ENCODE measurements at places on chromosomes 6 and 20. TPM values are rescaled to one million over a fixed set of nuclear protein-coding genes. Genes with fewer than 3 reads are reported as not detected.

DNA sequence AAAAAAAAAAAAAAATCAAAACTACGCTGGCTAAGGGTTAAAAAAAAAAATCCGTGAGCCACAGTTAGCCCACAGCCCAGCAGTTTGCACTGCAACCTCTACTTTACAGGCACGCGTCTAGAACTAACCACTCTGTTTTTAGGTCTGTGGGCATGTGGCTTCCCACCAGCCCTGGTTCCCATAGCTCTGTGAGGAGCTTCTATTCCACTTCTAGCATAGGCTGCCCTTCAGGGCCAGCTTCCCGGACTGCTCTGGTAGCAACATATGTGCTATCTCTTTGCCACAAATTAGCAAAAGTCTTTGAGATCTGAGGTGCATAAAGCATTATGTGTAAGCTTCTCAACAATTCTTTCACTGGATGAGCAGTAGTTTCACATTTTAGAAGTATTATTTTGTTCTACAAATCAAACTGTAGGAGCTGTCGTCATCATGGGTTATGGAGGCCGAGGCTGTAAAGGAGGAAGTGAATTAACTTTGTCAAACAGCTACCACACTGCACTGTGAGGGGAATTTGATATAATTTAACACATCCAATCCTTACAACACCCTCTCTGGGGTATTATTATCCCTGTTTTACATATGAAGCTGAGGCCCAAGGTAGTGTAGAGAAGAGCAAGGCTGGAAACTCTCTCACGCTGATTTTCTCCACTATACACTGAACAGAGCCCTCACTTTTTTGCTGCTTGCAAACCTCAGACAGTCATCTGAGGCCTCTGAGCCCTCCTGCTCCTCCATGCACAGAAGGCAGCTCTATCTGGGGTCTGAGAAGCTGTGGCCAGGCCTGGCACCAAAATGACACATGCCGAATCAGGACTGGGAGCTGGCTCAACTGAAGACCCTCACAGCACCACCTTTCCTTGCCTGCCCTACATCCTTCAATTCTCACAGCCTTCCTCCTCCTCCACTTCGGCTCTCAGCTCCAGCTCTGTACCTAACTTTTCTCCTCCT is 35.4 kb downstream of the MAN1A1 start:
- DNase-seq, result no peak

DNA sequence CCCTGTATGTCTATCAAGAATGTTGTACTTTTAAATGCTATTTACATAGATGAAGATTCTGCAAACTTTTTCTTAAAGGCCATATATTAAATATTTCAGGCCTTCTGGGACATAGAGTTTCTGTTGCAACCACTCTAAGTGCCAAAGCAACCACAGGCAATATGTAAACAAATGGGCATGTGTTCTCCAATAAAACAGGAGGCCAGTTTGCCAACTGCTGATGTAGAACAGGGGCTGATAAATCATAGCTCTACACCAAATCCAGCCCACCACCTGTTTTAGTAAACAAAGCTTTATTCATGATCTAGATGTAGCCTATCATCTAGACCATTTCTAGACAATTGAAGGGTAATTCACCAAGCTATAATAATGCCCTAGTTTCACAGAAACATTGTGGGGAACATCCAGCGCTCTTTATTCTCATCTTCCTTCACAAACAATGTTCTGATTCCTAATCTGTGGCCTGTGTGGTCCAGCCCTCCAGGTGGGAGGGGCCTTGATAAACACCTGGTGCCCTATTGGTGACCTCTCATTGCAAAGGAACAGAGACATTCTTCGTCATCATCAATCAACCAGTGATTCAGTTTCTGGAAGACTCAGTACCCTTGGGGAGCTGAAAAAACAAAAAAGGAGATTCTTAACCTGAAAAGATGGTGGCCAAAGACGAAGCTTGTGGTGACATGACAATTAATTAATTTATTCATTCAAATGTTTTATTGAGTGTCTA is 80.2 kb downstream of the PREP start:
- DNase-seq, result no peak

Gene HLA-DOA
- not detected for total RNA-seq

DNA sequence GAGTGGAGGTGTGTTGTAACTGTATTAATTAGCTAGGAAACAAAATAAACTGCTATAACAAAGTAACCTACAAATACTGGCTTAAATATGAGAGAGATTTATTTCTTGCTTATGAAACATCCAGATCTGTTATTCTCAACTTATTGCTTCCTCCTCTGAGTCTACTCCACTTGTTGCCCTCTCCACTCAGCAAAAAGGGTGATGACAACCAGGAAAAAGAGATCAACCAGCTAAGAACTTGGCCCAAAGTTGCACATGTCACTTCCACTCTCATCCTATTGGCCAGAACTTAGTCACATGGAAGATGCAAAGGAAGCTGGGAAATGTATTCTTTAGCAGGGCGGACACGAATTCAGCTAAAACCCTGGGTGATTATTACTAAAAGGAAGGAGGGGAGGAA is 5.2 kb upstream of the TP53RK start:
- DNase-seq, result peak; percentile 32

Gene PRDM13
- not detected for total RNA-seq

GRCh38 chr6:147116056-147116455 is 88.2 kb upstream of the STXBP5 start:
- DNase-seq, result no peak

- DNase-seq, result no peak
These were observed 236.6 kb upstream of the RNF24 start for GRCh38 chr20:4252005-4252404.

Measured in A172 (cell line).